Activated CD4-positive, alpha-beta T cell treated with anti-CD3 and anti-CD28 coated beads, Interleukin-2, amount 10 ng/mL, durations not matched to agents 7 days and 5 days (primary cell): ENCODE measurements at places on chromosomes 3 and 15. TPM values are rescaled to one million over a fixed set of nuclear protein-coding genes. Genes with fewer than 3 reads are reported as not detected.

DNA sequence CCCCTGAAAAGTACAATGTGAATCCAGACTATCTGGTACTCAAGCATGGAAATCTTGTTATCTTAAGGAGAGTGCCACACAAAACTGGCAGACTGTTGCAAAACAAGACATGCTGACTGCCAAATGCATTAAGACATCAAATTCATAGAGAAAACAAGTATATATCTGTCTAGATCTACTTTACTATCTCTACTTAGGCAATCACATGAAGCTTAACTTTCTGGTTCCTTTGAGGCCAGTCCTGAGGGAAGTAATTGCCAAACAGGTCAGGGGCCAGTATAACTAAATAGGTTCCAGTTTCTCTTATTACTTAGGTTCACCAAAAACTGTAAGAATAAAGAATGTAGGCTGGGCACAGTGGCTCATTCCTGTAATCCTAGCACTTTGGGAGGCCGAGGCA, 15.9 kb upstream of the SLC4A7 start:
- DNase-seq = no peak

DNA sequence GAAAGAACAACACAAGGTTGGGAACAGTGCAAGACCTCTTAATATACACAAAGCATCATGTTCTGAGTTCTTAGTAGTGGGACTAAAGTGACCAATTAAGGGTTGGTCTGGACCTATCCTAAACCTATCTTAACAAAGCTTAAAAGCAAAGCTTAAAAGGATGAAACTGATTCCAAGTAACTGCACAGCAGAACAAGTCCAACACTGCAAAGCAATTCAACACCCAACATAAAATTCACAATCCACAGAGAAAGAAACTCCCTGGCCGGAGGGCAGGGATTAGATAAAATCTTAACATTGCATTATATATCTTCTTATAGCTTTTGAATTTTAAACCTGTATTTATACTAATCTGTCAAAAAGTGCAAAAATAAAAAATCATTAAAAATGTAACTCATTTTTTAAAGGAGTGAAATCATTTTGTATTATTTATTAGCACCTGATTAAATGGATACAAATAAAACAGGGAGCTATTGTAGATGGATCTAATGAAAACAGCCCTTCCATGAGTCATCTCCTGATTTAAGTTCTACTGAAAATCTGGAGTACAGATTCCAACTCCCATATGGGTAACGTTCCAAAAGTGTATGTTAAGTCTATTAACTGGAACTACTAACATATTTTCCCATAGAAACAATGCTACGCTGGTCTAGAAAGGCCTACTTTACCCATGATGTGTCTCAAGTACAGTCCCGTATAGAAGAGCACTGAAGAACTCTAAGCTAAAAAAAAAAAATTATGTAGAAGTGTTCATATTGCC, 34.9 kb downstream of the PIK3R4 start:
- no peak for DNase-seq

DNA sequence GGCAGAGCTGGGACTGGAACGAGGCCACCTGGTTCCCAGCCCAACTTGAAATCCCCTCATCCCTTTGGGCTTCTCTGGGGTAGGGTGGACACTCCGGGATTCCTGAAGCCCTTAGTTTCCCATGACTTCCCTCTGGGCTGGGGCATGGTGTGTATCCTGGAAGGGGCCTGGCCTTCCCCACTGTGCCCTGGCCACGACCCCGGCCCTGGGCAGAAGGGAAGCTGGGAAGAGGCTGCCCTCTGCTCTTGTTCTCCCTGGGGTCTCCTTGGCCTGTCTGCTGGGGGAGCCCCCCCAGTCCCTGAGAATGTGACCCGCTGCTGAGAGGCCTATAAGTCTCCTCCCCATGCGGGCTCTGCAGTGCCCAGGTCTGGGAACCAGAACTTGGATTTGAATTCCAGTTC, 104.9 kb downstream of the LINGO1 start:
- no peak for DNase-seq

DNA sequence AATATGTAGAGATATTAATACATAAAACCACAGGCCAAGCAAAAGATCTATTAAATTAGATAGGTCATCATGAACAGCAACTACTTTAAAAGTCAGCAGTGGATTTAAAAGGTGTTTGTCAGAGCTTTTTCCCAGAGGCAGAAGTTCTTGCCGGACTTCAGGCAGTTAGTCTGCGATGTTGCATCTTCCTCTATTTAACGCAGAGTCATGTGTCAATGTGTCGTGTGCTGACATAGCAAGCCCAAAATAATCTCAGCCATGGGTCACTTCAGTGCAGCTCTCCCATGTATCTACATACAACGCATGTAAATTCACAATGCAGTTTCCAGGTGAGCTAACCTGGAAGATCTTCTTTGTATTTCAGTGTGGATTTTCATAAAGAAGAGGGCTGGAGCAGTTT, 8.0 kb upstream of the TMEM212 start:
- DNase-seq = no peak

DNA sequence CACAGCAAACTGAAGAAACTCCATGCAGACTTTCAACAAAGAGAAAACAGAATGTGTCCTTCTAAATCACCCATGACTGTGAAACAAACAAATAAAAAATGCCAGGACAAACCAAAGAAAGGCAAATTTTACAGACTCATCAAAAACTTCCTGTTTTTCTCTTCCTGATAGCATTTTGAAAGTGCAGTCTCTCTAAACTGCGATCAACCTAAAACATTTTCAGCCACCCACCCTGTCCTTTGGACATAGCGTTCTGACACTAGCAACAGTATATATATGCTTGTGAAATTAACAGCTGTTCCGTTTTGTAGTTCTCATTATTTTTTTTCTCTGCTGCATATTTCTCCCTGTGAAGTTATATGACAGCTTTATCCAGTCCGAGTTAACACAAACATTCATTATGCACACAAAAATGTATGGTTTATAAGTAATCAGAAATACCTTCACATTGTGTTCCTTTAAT, 151.7 kb downstream of the FBN1 start:
- DNase-seq = no peak

GRCh38 chr15:40060236-40060961, 21.4 kb upstream of the SRP14 start:
- no peak for DNase-seq

DNA sequence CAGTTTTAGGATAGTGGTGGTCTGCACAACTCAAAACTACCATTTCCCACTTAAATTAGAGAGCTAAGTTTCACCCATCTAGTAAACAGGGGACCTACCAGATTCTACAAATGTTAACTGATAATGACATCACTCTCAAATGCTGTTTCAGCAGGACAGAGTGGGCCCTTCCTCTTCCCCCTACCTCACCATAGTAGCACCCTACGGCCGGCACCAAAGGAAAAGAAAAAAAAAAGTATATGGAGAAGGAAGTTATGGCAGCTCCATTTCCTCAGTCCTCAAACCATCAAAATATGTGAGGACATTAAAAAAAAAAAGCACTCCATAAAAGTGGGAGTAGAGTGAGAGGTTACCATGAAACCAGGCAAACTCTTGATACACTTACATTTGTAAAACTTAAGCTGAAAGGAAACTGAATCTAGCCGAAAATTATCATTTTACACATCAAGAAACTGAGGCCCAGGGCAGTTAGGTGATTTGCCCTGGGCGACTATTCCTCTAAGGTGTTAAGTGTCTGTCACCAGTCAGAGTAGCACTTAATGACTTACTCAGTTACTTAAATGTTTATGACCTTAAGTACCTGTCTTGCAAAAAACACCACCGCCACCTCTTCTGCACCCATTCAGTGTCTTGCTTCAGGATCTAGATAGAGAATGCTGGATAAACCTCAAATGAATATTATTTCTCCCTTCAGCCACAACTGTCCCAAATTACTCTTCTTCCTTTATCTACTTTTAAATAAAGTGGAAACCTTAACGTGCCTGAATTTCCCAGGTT, 2.7 kb downstream of the MSL2 start:
- peak; percentile 19 for DNase-seq

The ARHGEF26 gene
- 0.02 TPM for total RNA-seq
